COR-L47 (cell line): ENCODE measurements at places on chromosomes 11 and 22.

DNA sequence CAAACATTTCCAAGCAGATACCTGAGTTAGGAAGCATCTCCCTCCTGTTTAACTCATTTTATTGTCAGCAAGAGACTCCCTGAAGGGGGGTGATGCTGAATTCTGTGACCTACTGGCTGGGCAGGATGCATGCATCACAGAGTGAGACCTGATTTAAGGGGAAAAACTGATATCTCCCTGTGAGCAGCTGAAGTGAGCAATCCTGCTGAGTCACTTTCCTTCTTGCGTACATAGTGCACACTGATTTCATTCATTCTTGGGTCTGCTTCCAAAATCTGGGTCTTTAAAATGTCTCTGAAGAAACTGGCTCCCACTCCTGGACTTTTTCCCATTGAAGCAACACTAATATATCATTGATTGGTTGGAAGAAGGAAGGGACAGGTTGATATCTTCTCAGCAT lies 23.3 kb downstream of the P4HA3 start:
- no peak for DNase-seq

DNA sequence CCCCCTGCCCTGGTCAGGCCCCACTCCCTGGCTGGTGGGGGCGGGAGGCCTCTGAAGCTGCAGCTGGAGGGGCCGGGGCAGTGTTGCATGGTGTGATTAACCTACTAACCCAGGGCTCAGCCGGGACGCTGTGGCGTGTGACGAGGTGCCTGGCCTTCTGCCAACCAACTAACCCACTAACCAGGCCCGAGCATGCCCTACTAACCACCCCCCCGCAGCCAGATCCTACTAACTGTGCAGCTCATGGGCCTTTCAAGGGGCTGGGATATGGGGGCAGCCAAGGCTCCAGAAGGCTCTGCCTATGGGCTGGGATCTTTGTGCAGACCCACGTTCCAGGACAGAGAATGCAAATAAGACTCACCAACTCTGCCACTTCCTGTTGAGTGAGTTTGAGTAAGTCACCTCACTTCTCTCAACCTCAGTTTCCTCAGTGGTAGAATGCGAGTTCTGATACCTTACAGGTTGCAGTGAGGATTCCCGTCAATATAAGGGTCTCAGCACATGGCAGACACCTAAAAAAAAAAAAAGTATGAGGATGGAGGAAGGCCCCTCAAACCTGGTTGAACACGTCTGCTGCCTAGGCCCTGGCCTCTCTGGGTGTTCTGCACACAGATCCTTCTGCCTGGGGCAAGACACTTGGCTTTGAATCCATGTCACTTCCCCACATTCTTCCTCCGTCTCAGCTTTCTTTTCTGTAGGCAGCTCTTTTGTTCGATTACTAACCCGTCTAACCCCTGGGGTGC lies 14.1 kb downstream of the MIAT start:
- peak; percentile 58 for DNase-seq

- DNase-seq = peak; percentile 81
Observed at GRCh38 chr11:113147249-113147648, 167.1 kb upstream of the TTC12 start.

DNA sequence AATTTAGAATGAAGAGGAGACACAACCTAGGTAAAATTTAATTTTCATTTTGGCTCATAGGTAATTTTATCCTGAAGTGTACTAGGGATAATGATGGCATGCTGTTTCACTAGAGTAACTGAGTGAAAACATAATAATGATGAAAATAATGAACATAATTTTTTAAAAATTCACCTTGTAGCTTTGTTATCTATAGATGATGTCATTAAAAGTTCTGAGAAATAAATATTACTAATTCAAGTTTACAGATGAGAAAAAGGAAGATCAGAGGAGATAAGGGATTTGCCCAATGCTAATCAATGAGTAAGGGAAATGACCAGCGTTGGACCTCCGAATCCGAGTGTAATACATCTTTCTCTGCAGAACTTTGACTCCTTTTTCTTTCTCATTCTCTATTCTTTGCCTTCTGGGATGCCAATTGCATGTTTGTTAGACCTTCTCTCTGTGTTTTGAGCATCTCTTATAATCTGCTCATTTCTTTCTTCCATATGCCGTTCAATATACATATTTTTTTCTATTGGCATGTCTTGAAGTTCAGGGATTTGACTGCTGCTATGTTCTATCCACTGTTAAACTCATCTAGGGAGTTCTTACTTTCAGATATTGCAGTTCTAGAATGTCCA lies 186.5 kb downstream of the SNX19 start:
- no peak for DNase-seq

DNA sequence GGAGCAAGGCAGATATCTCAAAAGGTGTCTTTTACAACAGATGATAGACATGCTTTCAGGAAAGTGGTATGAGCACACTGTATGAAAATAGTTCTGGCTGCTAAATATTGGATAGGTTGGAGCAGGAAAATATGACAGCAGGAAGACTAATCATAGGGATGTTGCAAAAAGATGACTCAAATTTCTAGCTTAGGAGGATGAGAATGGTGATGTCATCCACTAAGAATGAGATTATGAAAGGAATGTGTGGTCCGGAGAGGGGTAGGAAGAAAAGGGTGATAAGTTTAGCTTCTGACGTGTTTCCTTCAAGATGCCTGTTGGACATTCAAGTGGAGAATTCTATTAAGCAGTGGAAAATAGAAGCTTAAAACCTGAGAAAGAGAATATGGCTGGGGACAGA lies 46.4 kb downstream of the RCN1 start:
- DNase-seq = no peak

DNA sequence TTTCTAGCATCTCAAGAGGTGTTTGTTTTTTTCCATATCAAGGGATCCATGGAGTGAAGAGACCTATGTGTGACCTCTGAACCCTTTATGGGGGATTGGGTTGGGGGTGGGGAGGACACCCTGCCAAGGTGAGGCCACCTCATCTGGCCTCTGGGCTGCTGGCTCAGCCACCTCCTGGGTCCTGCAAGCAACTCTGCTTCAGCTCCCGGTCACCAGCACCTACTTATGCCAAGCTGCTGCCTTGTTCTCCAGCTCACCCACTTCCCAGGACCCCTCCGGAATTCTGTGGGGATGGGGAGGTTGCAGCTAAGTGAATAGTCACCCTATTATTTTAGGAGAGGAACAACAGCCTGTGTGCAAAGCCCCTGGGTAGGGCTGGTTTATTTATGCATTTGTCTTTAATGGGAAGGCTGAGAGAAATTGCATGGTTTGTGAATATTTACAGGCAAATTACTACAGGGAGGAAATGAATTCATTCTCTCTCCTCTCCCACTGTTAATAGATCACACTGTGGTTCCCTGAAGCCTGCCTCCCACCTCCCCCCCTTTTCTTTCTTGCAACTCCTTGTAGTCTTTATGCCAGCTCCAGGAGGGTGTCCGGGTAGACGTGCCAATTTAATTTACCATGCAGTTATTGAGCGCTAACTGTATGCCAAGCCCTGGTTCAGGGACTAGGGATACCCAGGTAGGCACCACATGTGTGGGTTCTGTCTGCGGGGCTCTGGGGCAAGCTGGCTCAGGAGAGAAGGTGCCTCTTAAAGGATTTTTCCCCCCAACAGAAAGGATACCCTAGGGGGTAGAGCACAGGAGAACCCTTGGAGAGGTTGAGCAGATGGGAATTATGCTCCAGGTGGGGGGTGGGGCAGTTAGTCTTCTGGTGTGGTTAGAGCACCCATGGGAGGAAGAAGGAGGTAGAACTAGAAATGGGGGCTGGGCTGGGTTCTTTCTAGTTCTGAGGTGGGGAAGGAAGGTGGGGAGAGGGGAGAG lies 50.7 kb downstream of the TSPAN18 start:
- DNase-seq = no peak

- no peak for DNase-seq
Observed at GRCh38 chr11:70416881-70417280, 18.6 kb downstream of the CTTN start.

DNA sequence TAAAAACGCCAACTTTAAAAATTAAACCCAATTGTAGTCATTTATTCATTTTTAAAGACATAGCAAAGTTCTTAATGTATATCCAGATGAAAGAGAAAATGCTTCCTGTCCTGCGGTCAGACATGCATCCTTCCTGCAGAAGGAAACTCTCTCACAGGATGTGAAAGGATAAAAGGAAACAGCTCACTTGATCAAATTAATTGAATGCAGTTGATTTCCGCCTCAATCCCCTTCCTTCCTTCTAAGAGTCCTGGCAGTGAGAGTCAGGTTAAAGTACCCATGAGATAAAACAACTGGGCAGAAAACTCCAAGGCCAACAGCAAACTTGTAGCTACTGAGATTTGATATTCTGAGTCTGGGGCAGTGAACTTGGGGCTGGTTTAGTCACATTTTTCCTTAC lies 38.5 kb downstream of the CWC15 start:
- DNase-seq = no peak

GRCh38 chr22:30332551-30332950 lies 5.8 kb upstream of the TBC1D10A start:
- no peak for DNase-seq
